Activated naive CD8-positive, alpha-beta T cell treated with anti-CD3 and anti-CD28 coated beads, Interleukin-2, amount 50 U/mL, for 16 hours (primary cell): ENCODE measurements at places on chromosomes 2 and 18.

- DNase-seq, result no peak
Observed at GRCh38 chr2:38935568-38936172, 46.0 kb downstream of the ARHGEF33 start.

- no peak for DNase-seq
Observed at GRCh38 chr2:46812361-46813019, 103.1 kb downstream of the MCFD2 start.

GRCh38 chr2:240421381-240421780 is 14.1 kb upstream of the GPC1 start:
- DNase-seq, result no peak

DNA sequence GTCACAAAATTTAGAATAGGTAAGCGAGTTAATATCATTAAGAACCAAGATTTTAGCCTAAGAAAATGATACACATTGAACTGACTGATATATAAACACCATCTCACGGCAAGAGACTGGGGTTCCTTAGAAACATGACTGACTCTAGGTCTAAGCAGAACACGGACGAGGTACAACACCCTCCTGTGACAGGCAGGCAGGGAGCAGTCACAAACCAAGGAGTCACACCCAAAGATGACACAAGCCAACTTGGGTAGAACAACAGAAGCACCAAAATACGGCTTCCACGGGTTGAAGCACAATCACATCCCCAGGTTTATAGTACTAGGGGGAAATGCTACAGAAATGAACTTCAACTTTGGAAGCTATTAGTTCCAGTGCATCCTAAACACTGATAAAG is 24.3 kb downstream of the HDLBP start:
- no peak for DNase-seq

- no peak for DNase-seq
Observed at GRCh38 chr2:55009277-55010060, 40.8 kb downstream of the RTN4 start.

- no peak for DNase-seq
Observed at GRCh38 chr2:165651233-165651632, 142.8 kb downstream of the GALNT3 start.

GRCh38 chr2:54289917-54290316 is 33.9 kb upstream of the TSPYL6 start:
- no peak for DNase-seq

DNA sequence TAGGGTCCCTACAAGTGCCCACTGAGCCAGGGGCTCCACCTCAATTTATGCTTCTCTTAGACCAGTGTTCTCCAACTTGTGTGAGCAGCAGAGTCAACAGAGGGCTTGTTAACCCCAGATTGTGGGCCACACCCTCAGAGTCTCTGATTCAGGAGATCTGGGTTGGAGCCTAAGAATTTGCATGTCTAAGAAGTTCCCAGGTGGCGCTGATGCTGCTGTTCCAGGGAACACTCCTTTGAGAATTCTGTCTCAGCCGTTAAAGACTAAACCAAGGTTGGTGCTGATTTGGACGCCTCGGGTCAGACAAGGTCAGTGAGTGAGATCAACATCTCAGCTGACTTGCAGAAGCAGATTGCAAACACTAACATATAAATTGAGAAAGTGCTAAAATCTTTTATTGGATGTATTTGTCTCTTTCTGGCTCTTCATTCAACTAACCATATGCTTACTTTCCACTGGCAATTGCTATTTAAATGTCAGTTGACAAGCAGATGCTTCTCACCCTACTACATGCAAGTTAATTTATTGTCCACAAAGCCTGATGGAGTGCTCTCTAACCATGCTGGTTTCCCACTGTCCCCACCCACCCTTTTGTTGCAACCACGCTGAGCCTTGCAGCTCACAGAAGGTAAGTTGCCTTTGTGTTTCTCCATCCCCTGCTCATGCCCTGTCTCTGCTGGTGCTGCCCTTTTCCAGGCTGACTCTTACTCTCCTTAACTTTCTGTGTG is 31.5 kb downstream of the LYPD1 start:
- no peak for DNase-seq

GRCh38 chr18:3114026-3114425 is 101.1 kb upstream of the LPIN2 start:
- no peak for DNase-seq

GRCh38 chr2:71575966-71576365 is 122.6 kb downstream of the DYSF start:
- DNase-seq, result no peak
